Osteoblast (primary cell): ENCODE measurements at places on chromosomes 16 and 17. TPM values are rescaled to one million over a fixed set of nuclear protein-coding genes. Genes with fewer than 3 reads are reported as not detected.

CBX4 gene
- total RNA-seq: 17.1 and 22.1 TPM in 2 replicates

- no peaks in the 10 kb centered on the region for H3K27me3 ChIP-seq
- no peaks in the 10 kb centered on the region for H3K4me1 ChIP-seq
- no peaks in the 10 kb centered on the region for H3K36me3 ChIP-seq
- H3K4me3 ChIP-seq: no peak overlapping the region
Observed at GRCh38 chr17:57302690-57303465, 46.6 kb downstream of the MSI2 start.

DNA sequence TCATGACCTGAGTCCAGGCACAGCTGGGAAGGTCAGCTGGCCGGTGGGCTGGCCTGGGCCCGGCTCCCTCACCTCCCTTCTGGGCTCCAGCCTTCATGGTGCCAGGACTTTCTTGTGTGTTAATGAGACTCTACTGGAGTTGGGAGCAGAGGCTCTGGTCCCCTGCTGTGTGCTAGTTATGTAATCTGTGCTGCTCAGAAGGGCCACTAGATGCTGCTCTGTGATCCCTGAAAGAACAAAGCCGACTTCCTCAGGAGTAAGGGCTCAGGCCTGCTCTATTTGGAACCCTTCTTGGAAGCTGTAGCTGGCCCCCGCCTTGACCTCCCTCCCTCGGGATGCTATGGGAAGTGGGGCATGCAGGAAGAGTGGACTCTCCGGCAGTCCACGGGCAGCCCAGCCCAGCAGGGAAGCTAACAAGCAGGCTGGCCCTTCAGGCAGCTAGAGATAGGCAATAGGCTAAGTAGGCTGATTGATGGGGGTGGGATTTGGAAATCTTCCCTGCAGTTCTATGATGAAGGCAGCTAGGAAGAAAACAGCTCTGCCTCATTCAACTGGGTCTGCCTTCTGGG lies 3.3 kb upstream of the CDK5R1 start:
- H3K36me3 ChIP-seq: peaks cover 42% of the 10 kb centered on the region
- DNase-seq: peak; percentile 94
- peaks cover 16% of the 10 kb centered on the region for H3K4me1 ChIP-seq
- H3K27ac ChIP-seq: no peak overlapping the region

DNA sequence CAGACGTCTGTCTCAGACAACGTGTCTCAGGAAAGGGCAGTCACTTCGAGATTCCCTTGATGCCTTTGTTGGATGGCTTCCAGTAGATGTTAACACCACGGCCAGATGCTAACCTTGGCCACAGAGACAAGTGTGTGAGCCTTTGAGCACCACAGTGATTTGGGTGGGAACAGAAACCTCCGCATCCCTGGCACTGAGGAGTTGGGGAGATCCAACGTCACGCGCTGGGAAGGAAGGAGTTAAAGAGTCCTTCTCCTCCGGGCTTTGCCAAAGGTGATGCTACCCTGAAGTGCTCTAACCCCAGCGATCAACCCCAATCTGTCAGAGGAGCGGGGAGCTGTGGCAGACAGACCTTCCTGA lies 3.0 kb upstream of the ABR start:
- peak; percentile 65 for DNase-seq
- peaks cover 6% of the 10 kb centered on the region for H3K27me3 ChIP-seq
- no peak overlapping the region for H3K27ac ChIP-seq
- H3K36me3 ChIP-seq: no peaks in the 10 kb centered on the region
- peaks cover 17% of the 10 kb centered on the region for H3K4me1 ChIP-seq
- no peak overlapping the region for H3K4me3 ChIP-seq

DNA sequence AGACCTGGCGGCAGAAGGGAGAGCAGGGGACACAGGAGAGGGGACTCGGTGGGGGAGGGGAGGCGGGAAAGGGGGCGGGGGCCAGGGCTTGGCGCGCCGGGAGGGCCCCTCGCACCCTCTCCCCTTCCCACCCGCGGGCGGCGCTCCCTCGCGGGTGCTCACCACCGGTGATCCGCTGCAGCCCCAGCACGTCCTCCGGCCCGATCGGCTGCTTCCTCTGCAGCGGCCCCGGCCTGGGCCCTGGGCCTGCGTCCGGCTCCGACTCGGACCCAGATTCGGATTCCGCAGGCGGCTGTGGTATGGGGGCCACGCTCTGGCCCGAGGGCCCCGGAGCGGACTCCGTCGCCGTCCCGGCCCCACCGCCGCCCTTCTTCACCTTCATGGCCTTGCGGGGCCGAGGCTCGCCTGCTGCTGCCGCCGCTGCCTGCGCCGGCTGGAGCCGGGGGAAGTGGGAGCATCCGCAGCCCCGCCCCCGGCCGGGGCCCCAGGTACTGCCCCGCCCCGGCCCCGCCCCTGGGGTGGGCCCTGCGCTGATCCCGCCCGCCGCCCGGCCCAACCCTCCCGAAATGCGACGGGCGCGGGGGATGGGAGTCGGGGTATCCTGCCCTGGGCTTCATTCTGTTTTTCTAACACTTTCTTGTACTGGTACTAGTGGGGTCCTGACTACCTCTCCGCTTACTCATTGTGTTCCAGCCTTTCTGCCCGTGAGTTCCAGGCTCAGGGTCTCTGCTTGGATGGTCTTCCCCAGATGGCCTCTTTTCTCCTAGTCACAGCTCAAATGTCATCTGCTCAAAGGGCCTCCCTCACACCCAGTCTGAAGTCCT lies at the start of gene UNC119:
UNC119 (minus strand) TSS at position 449 of the 824 bp plus-strand sequence; CDS start at position 382, 67 bp downstream.
- H3K4me3 ChIP-seq: peak within 1 kb of the TSS; percentile 81
- peaks cover 39% of the 10 kb centered on the region for H3K36me3 ChIP-seq
- peaks cover 5% of the 10 kb centered on the region for H3K4me1 ChIP-seq
- H3K27me3 ChIP-seq: no peaks in the 10 kb centered on the region
- no peak within 1 kb of the TSS for H3K27ac ChIP-seq

DNA sequence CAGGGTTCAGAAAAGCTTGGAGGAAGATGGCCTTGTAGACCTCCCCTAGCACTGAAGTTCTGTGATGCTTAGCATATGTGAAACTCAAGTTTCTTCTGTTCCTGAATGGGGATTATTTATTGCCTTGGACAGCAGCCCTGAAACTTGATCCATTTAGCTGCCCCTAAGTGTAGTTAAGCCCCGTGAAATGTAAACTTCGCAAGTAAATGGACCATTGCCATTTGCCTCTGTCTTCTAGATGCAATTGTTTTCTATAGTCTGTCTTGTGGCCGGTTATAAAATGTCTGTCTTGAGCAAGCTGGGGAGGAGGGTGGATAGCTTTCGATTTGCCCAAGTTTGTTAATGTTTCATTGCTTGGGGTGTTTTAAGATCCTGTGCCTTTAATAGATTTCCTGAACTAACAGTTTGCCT lies 261.8 kb downstream of the CDH13 start:
- no peak overlapping the region for H3K27ac ChIP-seq
- H3K36me3 ChIP-seq: no peaks in the 10 kb centered on the region
- peaks cover 7% of the 10 kb centered on the region for H3K4me1 ChIP-seq
- DNase-seq: no peak

- no peaks in the 10 kb centered on the region for H3K36me3 ChIP-seq
- DNase-seq: peak; percentile 70
- H3K27me3 ChIP-seq: no peaks in the 10 kb centered on the region
- peak overlapping the region; percentile 42 for H3K27ac ChIP-seq
- peaks cover 6% of the 10 kb centered on the region for H3K4me1 ChIP-seq
Observed at GRCh38 chr16:12639044-12639443, 164.6 kb downstream of the CPPED1 start.

GRCh38 chr16:23254338-23254737 lies 47.8 kb upstream of the SCNN1B start:
- no peak overlapping the region for H3K27ac ChIP-seq
- H3K4me3 ChIP-seq: no peak overlapping the region
- peaks cover 9% of the 10 kb centered on the region for H3K4me1 ChIP-seq
- H3K27me3 ChIP-seq: peaks cover 5% of the 10 kb centered on the region

DNA sequence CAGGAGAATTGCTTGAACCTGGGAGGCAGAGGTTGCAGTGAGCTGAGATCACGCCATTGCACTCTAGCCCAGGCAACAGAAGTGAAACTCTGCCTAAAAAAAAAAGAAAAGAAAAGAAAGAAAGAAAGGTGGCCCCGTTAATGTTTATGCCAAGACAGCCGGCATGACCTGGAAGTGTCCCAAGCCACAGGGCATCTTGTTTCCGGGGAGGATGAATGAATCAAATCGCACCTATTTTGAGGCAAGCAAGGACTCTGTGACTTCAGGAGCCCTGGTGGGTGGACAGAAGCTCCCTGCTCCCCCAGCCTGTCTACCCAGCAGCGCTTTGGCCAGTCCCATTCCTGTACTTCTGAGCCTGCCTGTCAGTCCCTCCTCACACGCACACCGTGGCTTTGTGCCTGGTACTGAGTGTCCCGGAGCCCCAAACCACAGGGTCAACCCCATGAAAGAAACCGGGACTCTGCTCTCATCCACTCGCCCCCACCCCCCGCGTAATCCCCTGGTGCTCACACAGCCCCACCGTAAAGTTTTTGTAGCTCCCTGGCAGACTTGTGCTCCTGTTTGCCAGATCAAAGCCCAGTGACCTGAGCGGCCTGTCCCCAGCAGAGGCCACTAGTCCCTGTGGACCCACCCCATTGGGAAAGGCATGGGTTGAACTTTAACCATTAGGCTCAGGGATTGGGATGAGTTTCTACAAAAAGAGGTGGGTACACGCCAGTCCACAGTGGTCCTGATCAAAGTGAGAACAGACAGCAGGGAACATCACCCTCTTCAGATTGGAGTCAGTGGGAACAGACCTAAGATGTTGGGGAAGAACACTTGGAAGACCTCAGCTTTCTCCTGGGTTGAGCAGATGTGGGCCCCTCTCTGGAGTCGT lies 19.3 kb downstream of the CD2BP2 start:
- no peaks in the 10 kb centered on the region for H3K36me3 ChIP-seq
- peak overlapping the region; percentile 17 for H3K27ac ChIP-seq
- H3K4me3 ChIP-seq: peak overlapping the region; percentile 78
- H3K27me3 ChIP-seq: no peaks in the 10 kb centered on the region
- DNase-seq: peak; percentile 80

GRCh38 chr16:29992344-29992967 lies 3.0 kb downstream of the HIRIP3 start:
- H3K4me1 ChIP-seq: peaks cover 19% of the 10 kb centered on the region
- peaks cover 55% of the 10 kb centered on the region for H3K36me3 ChIP-seq
- no peaks in the 10 kb centered on the region for H3K27me3 ChIP-seq
- no peak overlapping the region for H3K27ac ChIP-seq
- DNase-seq: no peak

DNA sequence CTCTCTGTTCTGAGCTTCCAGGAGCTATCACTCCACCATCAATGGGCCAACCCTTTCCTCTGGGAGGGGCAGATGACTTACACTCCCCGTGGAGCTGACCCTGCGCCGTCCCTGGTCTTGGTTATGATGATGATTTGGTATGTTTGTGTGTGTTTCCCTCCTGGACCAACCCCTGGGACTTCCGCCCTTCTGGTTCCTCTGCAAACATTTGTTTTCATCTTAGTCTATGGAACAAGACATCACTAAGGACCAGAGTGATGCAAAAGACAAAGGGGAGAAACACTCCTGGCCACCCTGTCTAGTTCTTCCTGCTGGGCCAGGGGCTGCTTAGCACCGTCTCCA lies 13.7 kb downstream of the CBX4 start:
- peaks cover 8% of the 10 kb centered on the region for H3K27me3 ChIP-seq
- no peaks in the 10 kb centered on the region for H3K4me1 ChIP-seq
- H3K27ac ChIP-seq: no peak overlapping the region
- H3K4me3 ChIP-seq: no peak overlapping the region

DNA sequence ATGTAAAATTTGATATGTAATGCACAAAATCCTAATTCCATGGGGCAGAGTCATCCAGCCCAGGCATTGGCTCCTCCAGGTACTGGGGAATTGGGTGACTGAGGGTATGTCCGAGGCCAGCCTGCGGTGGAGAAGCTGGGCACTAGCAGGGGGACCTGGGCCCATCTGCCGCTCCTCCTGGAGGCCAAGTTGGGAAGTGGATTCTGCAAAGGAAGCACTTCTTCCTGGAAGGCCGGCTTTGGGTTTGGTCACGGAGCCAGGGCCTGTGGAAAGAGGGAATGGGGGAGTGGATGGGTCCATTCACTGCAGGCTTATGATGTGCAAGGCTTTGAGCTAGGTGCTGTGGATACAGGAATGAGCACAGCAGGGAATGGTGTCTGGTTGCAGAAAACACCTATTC lies 85.8 kb downstream of the GNAO1 start:
- H3K4me1 ChIP-seq: no peaks in the 10 kb centered on the region
- H3K4me3 ChIP-seq: no peak overlapping the region
- no peaks in the 10 kb centered on the region for H3K36me3 ChIP-seq
- H3K27me3 ChIP-seq: no peaks in the 10 kb centered on the region

DNA sequence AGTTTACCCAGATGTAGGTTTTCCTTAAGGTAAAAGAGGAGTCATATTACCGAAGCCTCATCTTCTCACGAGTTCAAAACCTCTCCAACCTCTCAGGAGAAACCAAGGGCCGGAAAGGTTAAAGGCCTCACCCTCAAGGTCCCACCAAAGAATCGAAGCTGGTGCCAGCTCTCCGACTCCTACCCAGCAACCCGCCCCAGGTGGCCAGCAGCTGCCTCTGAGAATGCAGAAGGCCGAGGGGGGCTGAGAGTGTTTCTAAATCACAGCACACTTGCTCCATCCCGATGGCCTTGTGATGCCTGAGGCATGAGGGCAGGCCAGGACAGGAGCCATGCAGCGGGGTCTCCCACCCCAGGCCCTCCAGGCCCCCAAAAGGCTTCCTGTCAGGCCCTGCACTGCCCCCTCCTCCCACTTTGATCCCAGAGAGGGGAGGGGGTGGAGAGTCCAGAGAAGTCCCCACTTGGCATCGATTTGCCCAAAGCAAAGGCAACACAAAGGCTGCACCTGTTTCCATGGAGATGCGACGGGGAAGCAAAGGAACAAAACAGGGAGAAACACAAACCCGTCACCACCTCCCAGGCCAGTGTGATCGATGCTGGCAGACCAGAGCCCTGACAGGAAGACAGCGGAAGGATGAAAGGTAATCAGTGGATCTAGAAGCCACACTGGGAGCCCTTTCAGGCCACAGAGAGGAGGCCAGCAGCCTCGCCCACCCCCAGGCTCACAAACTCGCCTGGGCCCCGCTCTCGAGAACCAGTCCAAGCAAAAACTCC lies 39.0 kb downstream of the CUEDC1 start:
- peak; percentile 34 for DNase-seq
- H3K27me3 ChIP-seq: no peaks in the 10 kb centered on the region
- no peaks in the 10 kb centered on the region for H3K36me3 ChIP-seq
- H3K4me3 ChIP-seq: no peak overlapping the region

DNA sequence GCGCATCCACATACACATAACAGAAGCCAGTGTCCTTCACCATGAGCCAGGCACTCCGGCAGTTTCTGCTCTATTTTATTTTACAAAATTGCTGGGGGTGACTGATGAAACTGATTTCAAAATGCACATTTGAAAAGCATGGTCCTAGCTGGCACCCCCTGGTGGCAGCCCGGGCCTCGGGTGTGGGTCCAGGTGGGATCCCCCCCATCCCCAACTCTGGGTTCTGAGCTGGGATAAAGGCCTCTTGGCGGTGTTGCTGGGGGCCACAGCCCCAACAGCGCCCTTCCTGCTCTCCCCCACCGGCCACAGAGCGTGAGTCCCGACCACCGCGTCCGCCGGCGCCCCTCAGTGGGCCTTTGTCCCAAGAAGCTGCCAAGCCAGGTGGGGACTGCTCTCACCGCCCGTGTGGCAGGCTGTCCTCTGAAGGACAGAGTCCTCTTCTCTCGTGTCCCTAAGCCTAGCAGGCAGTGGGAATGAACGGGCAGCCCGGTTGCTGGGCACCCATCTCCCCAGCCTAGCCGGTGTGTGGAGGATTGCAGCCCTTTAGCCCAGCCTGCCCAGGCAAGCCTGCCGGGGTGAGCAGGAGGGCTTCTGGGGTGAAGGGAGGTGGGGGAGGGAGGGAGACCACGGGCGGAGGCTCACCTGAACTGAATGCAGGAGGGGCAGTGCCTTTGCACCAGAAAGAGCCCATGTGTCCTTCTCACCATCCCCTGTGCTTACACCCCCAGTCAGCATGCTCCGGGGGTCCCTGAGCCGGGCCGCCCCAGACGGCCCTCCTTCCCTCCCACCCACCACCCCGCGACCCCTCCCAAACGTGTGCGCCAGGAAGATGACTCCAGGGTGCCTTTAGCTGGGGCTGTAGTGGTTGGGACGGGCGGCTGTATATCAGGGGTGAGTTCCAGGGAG lies 898 bp downstream of the SNAI3 start:
- peak overlapping the region; percentile 66 for H3K4me3 ChIP-seq
- peaks cover 29% of the 10 kb centered on the region for H3K4me1 ChIP-seq
- peak; percentile 99 for DNase-seq
- peaks cover 22% of the 10 kb centered on the region for H3K27me3 ChIP-seq
